Stimulated activated CD8-positive, alpha-beta memory T cell treated with anti-CD3 and anti-CD28 coated beads, Interleukin-2, amount 100 ng/mL, for 48 hours (primary cell): ENCODE measurements at places on chromosomes 2 and 18.

- no peak for DNase-seq
These were observed 234.9 kb downstream of the BCL11A start for GRCh38 chr2:60318544-60318943.

- no peak for DNase-seq
These were observed 185.7 kb upstream of the ZEB2 start for GRCh38 chr2:144705328-144706245.

DNA sequence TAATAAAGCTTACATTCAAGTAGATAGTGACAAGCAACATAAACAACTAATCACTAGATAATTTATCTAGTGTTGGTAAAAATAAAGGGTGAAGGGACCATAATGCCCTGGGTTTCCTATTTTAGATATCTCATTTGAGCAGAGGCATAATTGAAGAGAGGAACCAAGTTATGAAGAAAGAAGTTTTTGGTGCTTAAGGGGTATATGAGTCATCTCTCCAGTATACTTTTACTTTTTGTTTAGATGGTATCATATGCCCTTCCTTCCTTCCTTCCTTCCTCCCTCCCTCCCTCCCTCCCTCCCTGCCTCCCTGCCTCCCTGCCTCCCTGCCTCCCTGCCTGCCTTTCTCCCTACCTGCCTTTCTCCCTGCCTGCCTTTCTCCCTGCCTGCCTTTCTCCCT is 1053.5 kb upstream of the CELF4 start:
- no peak for DNase-seq

DNA sequence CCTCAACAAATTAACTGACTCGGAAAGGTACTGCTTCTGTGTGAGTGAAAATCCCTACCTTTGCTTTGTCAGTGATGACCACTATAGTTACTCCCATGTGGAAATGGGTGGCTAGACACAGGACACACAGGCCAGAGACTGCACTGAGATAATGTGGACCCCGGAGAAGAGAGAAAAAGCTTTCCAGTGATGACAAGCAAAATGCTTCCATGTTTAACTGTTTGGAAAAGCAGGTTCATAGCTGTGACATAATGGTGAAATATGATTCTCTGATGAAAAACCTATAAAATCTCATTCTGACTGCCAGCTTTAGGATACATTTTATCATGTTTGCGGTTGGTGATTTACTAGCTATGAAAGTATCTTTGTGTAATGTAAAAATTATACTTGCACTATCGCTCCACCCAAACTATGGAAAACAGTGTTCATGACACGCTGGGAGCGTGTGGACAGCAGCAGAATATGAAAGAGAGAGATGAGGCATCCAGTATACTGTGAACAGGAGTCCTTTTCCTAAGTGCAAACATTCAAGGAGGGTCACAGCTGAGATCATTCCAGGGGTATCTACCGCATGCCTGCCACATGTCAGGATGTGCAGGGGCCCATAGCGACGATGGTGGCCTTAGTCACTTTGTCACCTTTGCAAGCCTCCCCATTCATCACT is 782.7 kb upstream of the SOX11 start:
- no peak for DNase-seq

GRCh38 chr18:47817795-47818077 is 112.7 kb downstream of the SMAD2 start:
- no peak for DNase-seq

GRCh38 chr2:109155553-109156451 is 26.8 kb downstream of the SH3RF3 start:
- no peak for DNase-seq

GRCh38 chr18:31100436-31101182 is 1.6 kb downstream of the DSC2 start:
- no peak for DNase-seq

DNA sequence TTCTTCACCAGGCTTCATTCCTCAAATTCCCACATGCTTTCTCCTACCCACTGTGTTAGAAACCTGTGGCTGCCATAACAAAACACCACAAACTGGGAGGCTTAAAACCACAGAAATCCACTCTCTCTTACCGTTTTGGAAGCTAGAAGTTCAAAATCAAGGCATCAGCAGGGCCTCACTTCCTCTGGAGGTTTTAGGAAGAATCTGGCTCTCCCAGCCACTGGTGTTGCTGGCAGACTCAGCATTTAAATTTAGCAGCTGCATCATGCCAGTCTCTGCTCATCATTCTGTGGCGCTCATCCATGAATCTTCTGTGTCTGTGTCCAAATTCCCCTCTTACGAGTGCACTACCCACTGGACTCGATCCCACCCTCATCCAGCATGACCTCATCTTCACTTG is 248.5 kb downstream of the ZNF516 start:
- no peak for DNase-seq

GRCh38 chr2:213004197-213004821 is 147.1 kb downstream of the IKZF2 start:
- DNase-seq = no peak

GRCh38 chr2:46053564-46053963 is 243.6 kb upstream of the EPAS1 start:
- DNase-seq = no peak

DNA sequence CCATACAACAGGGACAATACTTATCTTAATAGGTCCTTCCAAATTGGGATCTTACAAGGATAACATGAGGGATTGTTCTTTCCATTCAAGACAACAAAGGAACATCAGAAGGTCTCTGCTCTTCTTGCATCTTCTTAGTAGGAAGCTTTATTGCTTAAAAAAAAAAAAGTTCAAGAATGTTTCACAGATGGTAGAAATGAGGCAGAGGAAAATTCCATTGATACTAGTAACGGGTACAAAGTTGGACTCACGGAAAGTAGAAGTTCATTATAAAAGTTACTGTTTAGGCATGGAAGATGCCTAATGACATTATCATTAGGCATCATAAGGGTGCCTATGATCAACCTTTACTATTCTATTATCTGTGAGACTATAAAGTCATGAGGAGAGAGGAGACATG is 136.2 kb downstream of the LAMA3 start:
- no peak for DNase-seq

DNA sequence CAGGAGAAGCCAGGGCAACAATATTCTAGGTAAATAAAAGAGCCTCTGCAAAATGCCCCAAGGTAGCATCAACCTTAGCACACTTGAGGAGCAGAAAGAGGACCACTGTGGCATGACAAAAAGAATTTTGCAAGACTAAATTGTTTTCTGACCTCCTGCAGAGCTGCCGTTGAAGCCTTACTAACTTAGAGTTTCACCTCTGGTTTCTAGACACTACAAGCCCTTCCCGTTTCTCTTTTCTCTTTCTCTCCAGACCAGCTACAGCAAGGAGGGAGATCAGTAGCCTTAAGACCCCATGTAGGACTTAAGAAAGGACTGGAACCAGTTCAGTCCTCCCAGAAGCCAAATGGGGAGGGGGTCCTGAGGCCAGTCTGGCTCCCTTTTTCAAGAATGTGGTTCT is 73.3 kb upstream of the SP3 start:
- DNase-seq = no peak

DNA sequence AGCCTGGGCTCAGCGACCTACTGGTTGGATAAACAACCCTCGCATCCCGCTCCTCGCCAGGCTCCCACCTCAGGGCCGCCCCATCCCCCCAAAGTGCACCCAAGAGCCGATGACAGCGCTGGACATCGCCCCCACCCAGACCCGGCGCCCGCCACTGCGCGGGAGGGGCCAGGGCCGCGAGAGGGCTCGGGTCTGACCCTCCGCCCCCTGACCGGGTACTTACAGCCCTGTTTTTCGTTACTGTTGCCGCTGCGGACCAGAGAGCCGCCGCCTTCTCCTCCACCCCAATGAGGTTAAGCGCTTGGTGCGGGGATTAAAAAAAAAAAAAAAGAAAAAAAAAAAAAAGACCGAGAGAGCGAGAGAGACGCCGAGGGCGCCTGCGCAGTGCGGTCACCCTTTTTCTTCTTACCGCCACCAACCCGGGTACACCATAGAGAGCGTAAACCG is at the start of gene CLASP1:
CLASP1 (minus strand) TSS at position 314 of the 447 bp plus-strand sequence. CDS start 43,567 bp downstream, outside the sequence.
- DNase-seq = peak; percentile 33

DNA sequence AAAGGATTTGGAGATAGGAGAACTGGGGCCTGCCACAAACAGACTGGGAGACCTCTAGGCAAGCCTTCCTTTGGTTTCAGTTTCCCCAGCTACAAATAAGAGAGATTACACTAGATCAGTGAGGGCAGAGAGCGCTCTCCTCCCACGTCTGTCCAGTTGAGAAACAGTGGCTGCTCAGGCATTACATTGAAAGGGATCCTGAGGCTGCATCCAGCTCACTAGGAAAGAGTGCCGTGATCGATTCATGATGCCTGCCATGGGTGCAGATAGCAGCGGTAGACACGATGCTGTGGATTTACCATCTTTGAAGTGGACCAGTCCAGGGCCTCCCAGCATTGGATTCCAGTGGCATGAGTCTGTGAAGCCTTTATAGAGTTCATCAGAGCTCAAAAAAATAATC is 62.6 kb downstream of the EN1 start:
- DNase-seq = no peak

DNA sequence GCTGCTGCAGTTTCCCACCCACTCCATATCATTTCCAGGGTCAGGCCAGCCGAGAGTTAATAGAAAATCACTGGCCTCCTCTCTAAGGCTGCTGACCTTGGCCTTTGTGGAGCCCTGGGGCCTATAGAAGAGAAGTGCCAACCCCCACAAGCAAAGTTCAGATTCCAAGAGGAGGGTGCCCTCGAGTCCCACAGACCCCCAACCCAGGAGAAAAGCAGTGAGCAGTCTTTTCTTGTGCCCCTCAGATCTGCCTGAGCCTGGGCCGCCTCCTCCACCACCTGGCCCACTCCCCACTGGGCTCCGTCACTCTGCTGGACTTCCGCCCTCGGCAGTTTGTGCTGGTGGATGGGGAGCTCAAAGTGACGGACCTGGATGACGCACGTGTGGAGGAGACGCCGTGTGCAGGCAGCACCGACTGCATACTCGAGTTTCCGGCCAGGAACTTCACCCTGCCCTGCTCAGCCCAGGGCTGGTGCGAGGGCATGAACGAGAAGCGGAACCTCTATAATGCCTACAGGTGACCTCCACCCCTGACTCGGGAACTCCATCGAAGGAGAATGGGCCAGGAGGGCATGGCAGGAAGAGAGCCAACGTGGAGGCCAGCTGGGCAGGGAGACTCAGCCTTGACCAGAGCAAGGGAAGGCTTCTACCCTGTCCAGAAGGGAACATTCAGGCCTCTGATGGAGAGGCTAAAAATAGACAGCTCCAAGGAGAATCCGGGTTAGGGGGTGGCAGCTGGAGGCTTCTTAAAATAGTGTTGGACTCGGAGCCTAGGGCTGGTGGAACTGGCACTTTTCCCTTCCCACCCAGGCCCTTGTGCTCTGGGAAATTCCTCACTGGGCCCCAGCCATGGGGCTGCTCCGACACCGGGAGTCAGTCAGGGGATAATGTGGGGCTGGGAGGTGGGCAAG is 6.2 kb downstream of the PKDCC start:
- no peak for DNase-seq

GRCh38 chr2:60528281-60529020 is 25.0 kb downstream of the BCL11A start:
- DNase-seq = no peak

GRCh38 chr2:71455741-71456569 is 2.6 kb downstream of the DYSF start:
- no peak for DNase-seq

- no peak for DNase-seq
These were observed 26.1 kb upstream of the CERS6 start for GRCh38 chr2:168429988-168430387.

GRCh38 chr2:232142049-232142448 is 180.5 kb downstream of the DIS3L2 start:
- DNase-seq = no peak

GRCh38 chr2:40823478-40823877 is 371.6 kb upstream of the SLC8A1 start:
- no peak for DNase-seq

- DNase-seq = no peak
These were observed 9.0 kb upstream of the IGFBP2 start for GRCh38 chr2:216624251-216624650.

DNA sequence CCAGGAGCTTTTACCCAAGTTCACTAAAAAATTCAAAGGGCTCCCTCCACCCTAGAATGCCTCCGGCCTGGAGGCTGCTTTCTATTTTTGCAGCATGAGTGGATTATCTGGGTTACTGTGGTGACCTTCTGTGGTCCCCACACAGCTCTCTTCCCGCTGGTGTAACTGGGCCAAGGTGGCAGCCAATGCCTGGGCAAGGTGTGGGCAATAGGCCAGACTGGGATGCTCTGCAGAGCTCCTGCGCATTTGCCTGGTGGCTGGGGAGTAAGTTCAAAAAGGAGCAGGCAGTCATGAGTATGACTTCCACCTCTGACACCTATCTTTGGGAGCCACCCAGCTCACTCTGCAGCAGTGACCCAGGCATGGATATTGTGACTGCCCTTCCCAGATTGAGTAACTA is 130.5 kb upstream of the SPRED2 start:
- no peak for DNase-seq

- DNase-seq = no peak
These were observed 441.7 kb downstream of the RNF144A start for GRCh38 chr2:7358865-7359447.

DNA sequence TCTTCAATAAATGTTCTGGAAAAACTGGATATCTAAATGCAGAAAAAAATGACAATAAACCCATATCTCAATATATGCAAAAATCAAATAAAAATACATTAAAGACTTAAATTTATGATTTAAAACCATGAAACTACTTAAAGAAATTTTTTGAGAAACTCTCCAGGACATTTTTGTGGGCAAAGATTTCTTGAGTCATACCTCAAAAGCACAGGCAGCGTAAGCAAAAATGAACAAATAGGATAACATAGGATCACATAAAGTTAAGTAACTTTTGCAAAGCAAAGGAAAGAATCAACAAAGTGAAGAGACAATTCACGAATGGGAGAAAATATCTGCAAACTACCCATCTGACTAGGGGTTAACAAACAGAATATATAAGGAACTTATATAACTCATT is 1545.5 kb downstream of the SUCLG1 start:
- no peak for DNase-seq

DNA sequence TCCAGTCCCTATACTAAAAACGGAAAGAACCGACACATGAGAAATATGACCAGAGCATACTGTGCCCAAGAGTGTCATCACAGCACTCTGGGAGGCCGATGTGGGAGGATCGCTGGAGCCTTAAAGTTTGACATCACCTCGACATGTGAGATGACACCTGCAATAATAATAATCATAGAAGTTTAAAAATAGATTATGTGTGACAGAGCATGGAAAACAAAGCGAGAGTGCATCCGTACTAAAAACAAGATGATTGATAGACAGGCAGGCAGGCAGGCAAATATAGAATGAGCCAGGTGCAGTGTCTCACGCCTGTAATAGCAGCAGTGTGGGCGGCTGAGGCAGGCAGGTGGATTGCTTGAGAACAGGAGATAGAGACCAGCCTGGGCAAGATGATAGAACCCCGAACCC is 114.8 kb upstream of the ANKRD30BL start:
- no peak for DNase-seq

- no peak for DNase-seq
These were observed 1.1 kb upstream of the FN1 start for GRCh38 chr2:215436705-215437565.
